ENCODE measurements at places on chromosomes 6 and 20. TPM values are rescaled to one million over a fixed set of nuclear protein-coding genes. Genes with fewer than 3 reads are reported as not detected.

ENPP4 gene
- 24.2 TPM for total RNA-seq

GRCh38 chr6:144931172-144932035, 646.3 kb downstream of the UTRN start:
- DNase-seq, result no peak

DNA sequence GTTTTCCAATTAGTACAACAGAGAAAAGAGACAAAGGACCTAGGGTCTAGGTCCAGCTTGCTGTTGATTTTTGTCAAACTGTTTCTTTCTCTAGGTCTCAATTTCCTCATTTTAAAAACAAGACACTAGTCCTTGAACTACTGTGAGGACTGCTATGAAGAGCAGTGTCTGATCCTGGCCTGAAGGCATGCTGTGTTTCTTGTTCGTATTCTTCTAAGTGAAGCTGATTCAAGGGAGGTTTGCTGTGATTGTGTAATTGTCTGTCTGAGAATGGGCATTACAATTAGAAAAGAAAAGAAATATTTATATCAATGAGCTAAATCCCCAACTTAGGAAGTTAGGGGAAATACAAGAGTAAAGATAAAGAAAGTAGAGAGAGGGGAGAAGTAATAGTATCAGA, 228.2 kb upstream of the SUPT3H start:
- DNase-seq, result no peak

GRCh38 chr6:104431096-104431495, 428.6 kb downstream of the HACE1 start:
- no peak for DNase-seq

ZNF311 gene
- 2.9 TPM for total RNA-seq

BANF2 gene
- not detected for total RNA-seq

DNA sequence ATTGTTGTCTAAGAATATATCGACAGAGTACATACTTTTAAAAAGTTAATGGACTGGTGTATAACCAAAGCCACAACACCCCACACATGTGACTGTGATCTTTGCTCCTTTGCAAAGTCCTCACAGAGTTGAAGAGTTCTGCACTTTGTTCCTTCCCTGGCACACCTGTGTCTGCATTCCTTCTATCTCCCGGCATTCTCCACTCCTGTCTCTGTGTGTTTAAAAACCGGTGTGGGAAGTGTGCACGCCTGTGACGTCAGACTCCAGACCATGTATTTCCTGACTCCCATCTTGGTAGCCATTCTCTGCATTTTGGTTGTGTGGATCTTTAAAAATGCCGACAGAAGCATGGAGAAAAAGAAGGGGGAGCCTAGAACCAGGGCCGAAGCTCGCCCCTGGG, at the start of gene IYD:
Gene IYD (plus strand): TSS at position 251 of the 400 bp plus-strand sequence. CDS start 20 bp downstream, at position 271.
- DNase-seq, result peak; percentile 72

CNBD2 gene
- total RNA-seq, result 3.7 TPM

DNA sequence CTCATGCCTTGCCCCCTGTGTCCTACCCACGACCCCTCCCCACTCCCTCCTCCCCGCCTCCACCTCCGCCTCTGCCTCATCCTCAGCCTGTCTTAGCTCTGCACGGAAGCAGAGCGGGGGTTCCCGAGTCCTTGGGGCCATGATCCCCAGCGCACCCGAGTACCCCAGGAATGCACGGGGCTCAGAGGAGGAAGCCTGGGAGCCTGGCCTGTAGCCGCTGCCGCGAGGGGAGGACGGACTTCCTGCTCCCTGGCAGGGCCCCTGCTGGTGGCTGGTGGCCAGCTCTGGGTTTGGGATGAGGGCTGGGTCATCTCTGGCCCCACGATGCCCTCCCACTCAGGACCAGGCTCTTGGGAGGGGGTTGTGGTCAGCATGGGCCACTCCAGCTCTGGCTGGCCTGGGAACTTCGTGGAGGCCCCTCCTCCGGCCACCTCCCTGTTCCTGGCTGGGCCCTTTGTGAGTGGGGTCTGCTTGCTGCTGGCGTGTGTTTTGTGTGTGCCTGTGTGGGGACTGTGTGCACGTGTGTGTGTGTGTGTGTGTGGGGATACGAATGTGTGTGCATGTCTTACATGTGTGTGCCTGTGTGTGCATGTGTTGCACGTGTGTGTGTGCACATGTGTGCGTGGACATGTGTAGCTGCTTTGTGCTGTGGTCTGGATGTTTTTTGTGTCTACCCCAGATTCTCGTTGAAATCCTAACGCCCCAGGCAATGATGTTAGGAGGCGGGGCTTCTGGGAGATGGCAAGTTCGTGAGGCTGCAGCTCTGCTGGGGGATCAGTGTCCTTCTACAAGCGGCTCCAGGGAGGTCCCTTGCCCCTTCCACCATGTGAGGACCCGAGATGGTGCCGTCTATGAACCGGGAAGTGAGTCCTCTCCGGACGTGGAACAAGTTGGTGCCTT, 1.3 kb upstream of the RBBP8NL start:
- DNase-seq, result peak; percentile 58

HRH3 gene
- not detected for total RNA-seq
